Mucosa of descending colon (tissue), 3 donors: ENCODE measurements at places on chromosomes 1 and 21. TPM values are rescaled to one million over a fixed set of nuclear protein-coding genes. Genes with fewer than 3 reads are reported as not detected.
A peak's percentile ranks its signal among the peaks of the same experiment; 100 is the strongest.

Gene BRDT
- not detected for total RNA-seq

Gene LINGO4
- total RNA-seq = 0.54 TPM

DNA sequence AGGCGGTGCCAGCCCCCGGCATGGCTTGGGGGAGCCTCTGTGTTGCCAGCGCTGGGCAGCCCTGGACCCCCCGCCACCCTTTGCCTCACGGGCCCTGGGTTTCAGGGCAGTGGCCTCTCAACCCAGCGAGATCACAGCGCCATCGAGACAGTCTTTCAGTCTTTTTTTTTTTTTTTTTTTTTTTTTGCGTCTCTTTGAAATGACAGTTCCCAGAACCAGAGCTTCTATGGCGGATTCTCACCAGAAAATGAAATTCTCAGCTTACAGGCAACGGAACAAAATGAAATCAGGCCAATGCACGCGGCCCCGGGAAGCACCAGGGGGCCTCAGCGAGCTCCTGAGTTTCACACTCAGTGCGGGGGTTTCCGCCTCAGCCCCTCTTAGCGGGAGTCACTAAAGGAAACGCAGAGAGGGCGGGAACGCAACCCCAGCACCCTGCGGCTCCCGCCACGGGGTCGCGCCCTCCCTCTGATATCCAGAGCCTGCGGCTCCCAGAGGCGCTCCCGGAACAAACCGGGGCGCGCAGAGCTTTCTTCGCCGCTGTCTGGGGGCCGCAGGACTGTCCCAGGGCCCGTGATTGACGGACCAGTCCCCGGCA is 8.0 kb upstream of the COL6A1 start:
- peak; percentile 73 for DNase-seq

GRCh38 chr1:36320291-36320761 is 3.1 kb downstream of the EVA1B start:
- no peak for DNase-seq

DNA sequence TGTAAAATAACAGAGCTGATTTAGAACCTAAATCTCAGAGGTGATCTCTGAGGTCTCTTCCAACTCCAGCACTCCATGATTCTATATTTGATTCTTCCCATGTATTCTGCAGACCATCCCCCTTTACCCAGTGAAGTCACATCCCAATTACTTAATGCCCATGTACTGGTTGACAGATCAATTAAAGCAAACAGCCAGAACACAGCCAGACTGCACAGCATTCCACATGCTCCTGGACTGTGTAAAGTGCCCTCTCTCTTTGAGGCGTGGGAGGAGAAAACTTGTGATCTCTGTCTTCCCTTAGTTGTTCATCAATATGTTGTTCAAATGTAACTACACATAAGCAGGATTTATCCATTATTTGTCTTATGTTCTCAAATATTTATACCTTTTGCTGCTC is 18.1 kb downstream of the NOS1AP start:
- no peak for DNase-seq

GRCh38 chr21:45859041-45859761 is 122.4 kb upstream of the COL6A1 start:
- no peak for DNase-seq

DNA sequence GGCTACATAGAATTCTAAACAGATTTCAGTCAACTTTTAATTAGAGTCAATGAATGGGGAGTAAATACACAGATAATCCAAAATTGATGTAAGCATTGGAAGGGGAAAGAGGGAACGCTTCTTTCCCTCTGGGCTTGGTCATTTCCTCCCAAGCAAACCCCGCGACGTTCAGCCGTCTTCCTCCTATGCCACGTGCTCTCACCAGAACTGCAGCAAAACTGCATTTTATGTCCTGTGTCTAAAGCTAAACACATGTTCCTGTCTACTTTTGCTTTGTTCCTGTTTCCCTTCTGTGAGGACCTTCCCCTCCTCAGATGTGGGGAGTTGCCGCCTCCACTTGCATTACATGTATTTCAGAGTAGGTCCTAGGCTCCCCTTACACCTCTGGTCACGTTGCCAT is 27.2 kb downstream of the UTP25 start:
- DNase-seq = no peak

GRCh38 chr1:109917051-109917767 is 6.6 kb downstream of the CSF1 start:
- DNase-seq = no peak
